ENCODE measurements at places on chromosomes 4 and X.

DNA sequence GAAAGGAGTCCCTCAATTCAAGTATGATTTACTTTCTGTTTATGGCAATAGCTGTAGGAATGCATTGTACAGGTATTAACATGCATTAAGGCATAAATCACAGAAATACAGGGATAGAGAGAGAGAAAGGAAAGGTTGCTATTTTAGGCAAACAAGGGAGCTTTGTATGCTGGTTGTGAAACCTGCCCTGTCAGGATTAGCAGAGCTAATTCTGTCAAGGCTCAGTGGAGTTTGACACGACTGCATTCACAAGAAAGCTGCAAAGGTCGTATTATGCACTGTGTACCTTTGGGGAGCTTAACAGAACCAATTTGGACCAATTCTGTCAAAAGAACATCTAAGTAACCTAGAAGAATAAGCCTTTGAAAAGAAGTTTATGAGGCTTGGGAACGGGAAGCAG, 239.3 kb downstream of the GRIA2 start:
- no peak for DNase-seq

GRCh38 chr4:139950568-139950967, 203.4 kb downstream of the MAML3 start:
- DNase-seq: no peak

DNA sequence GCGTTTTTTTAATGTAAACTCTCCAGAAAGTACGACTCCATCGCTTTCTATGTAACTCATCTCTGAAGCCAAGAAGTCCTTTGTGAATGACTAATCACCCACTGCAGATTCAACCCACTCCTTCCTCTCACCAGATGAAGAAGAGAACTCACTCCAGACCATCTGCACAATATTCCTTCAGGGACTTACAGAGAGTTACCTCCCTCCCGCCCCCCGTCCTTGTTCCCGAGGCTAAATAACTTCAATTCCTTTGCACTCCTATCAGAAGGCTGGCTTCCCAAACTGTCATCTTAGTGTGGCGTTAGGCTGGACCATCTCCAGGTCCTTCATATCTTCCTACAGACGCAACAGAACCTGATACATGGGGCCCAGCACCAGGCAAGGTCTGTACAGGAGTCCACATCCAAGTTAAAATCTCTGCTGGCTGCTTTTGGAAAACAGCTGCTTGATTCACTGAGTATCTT, 82.4 kb downstream of the AFAP1 start:
- DNase-seq: no peak

DNA sequence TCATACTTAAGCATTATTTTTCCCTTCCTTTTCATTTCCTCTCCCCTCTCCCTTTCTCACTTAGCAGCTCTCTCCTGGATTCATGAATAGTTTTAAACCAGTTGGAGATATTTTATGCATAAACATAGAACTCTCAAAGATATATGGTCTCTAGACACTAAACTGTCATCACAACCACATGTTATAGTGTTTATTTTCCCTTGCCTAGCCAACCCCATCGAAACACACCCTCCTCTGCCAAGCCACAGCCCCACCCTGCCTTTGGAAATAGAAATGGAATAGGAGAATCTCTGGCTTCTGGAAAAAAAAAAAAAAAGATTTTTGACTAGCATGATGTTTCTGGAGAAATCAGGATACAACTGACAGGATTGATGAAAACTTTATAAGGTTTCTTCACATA, 64.8 kb upstream of the RBPJ start:
- no peak for DNase-seq

GRCh38 chr4:148344352-148344751, 97.9 kb downstream of the NR3C2 start:
- no peak for DNase-seq

GRCh38 chr4:165222651-165222994, 15.3 kb downstream of the KLHL2 start:
- DNase-seq: no peak

GRCh38 chr4:137312257-137312656, 220.0 kb downstream of the PCDH18 start:
- DNase-seq: no peak

- DNase-seq: no peak
Measured at GRCh38 chrX:132968296-132968949, 10.0 kb upstream of the HS6ST2 start.
